ENCODE measurements at places on chromosomes 6 and 20. TPM values are rescaled to one million over a fixed set of nuclear protein-coding genes. Genes with fewer than 3 reads are reported as not detected.

- peaks cover 19% of the 10 kb centered on the region for H3K4me1 ChIP-seq
- H3K27me3 ChIP-seq, result no peaks in the 10 kb centered on the region
- no peak overlapping the region for H3K27ac ChIP-seq
- DNase-seq, result no peak
- H3K36me3 ChIP-seq, result no peaks in the 10 kb centered on the region
Observed at GRCh38 chr6:157535340-157536222, 154.6 kb downstream of the ZDHHC14 start.

DNA sequence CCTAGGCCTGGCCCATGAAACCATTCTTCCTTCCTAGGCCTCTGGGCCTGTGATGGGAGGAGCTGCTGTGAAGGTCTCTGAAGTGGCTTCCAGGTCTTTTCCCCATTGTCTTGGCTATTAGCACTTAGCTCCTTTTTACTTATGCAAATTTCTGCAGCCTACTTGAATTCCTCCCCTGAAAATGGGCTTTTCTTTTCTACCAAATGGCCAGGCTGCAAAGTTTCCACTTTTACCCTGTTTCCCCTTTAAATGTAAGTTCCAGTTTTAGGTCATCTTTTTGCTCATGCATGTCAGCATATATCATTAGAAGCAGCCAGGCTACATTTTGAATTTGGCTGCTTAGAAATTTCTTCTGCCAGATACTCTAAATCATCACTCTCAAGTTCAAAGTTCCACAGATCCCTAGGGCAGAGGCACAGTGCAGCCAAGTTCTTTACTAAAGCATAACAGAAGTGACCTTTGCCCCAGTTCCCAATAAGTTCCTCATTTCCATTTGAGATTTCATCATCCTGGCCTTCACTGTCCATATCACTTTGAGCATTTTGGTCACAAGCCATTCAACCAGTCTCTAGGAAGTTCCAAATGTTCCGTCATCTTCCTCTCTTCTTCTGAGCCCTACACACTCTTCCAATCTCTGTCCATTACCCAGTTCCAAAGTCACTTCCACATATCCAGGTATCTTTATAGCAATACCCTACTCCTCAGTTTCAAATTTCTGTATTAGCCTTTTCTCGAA lies 71.9 kb downstream of the TBC1D7 start:
- no peak overlapping the region for H3K27ac ChIP-seq
- H3K36me3 ChIP-seq, result peaks cover 7% of the 10 kb centered on the region
- H3K27me3 ChIP-seq, result no peaks in the 10 kb centered on the region
- H3K4me1 ChIP-seq, result 0 out of 2 replicates have a peak, but pooled peaks cover 2% of the 10 kb centered on the region
- no peak overlapping the region for H3K4me3 ChIP-seq
- no peak for DNase-seq

GRCh38 chr6:81844686-81845085 lies 92.2 kb upstream of the TENT5A start:
- no peaks in the 10 kb centered on the region for H3K27me3 ChIP-seq
- no peaks in the 10 kb centered on the region for H3K4me1 ChIP-seq
- DNase-seq, result no peak
- no peak overlapping the region for H3K4me3 ChIP-seq
- no peak overlapping the region for H3K27ac ChIP-seq

GRCh38 chr6:40962241-40962640 lies 76.8 kb downstream of the UNC5CL start:
- no peak for DNase-seq
- no peaks in the 10 kb centered on the region for H3K27me3 ChIP-seq
- no peaks in the 10 kb centered on the region for H3K36me3 ChIP-seq
- no peaks in the 10 kb centered on the region for H3K4me1 ChIP-seq
- no peak overlapping the region for H3K4me3 ChIP-seq
- H3K27ac ChIP-seq, result no peak overlapping the region

- H3K4me1 ChIP-seq, result no peaks in the 10 kb centered on the region
- H3K27ac ChIP-seq, result no peak overlapping the region
- H3K36me3 ChIP-seq, result no peaks in the 10 kb centered on the region
- peak; percentile 82 for DNase-seq
Observed at GRCh38 chr6:4155848-4156466, 20.6 kb upstream of the ECI2 start.

DNA sequence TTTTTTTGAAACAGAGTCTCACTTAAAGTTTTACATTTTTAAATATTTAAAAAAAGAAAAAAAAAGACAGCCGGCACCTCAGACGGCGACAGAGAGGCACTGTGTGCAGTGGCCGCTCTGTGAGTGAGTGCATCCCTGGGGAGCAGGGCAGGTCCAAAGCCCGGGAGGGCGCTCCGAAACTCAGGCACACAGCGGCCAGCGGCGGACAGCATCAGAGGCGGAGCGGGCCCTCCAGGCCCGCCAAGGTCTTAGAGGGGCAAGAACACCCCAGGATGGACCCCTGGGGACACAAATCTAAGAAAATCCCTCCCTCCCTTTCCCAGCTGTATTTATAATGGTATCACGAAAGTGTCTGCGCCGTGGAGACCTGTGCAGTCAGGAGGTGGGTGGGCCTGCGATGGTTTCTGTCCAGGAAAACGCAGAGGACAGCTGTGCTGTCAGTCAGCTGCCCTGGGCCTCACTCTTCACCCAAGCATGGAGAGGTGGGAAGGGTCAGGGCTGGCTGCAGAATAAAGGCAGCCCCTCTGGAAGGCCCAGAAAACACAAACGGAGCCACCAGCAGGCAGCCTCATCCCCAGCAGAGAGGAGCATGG lies 43.8 kb downstream of the TAF4 start:
- H3K4me3 ChIP-seq, result no peak overlapping the region
- no peaks in the 10 kb centered on the region for H3K27me3 ChIP-seq
- DNase-seq, result no peak
- H3K27ac ChIP-seq, result no peak overlapping the region

GRCh38 chr6:119742188-119742803 lies 392.7 kb upstream of the MAN1A1 start:
- DNase-seq, result peak; percentile 91
- H3K27ac ChIP-seq, result no peak overlapping the region
- no peaks in the 10 kb centered on the region for H3K27me3 ChIP-seq
- H3K36me3 ChIP-seq, result no peaks in the 10 kb centered on the region
- H3K4me1 ChIP-seq, result no peaks in the 10 kb centered on the region

DNA sequence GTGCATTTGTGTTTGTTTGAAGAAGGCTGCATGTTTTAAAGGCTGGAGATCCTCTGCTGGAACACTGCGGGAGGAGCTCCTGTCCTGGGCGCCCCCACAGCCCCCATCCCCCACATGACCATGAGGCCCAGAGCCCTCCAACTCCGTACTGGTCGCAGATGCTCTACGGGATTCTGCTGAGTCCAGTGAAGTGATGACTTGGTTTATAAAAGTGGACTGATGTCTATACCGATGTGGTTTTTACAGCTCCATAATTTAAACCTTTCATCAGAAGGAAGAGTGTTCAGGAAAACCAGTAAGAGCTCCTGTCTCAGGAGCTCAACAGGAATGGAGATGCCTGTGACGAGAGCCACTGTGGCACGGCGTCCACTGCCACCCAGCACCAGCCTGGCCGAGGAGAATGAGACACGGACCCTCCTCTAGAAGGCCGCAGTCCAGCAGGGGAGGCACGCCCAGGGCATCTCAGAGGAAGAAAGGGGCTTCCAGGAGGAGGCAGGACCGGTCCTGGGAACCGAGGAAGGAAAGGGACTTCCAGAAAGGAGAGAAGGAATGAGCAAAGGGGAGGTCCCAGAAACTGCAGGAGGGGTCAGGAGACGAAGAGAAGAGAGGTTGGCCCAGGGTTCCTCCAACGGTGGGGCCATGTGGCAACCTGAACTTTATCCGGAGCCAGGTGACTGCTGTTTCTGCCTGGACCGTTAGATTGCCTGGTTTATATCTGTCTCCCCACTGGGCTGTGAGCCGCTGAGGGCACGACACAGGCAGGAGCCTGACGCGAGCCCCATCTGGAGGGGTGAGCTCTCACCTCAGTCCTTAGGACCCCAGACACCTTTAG lies 26.9 kb downstream of the BFSP1 start:
- H3K36me3 ChIP-seq, result no peaks in the 10 kb centered on the region
- no peaks in the 10 kb centered on the region for H3K4me1 ChIP-seq
- no peak overlapping the region for H3K27ac ChIP-seq
- DNase-seq, result no peak
- no peak overlapping the region for H3K4me3 ChIP-seq

- no peaks in the 10 kb centered on the region for H3K36me3 ChIP-seq
- H3K4me1 ChIP-seq, result 0 out of 2 replicates have a peak, but pooled peaks cover 2% of the 10 kb centered on the region
- no peak overlapping the region for H3K4me3 ChIP-seq
- H3K27ac ChIP-seq, result no peak overlapping the region
Observed at GRCh38 chr6:150813993-150814359, 51.5 kb upstream of the MTHFD1L start.

- no peak for DNase-seq
- H3K27me3 ChIP-seq, result no peaks in the 10 kb centered on the region
- H3K36me3 ChIP-seq, result no peaks in the 10 kb centered on the region
Observed at GRCh38 chr20:49161428-49162152, 26.5 kb downstream of the STAU1 start.

GRCh38 chr20:63428906-63429575 lies 43.4 kb downstream of the KCNQ2 start:
- H3K4me3 ChIP-seq, result no peak overlapping the region
- peaks cover 5% of the 10 kb centered on the region for H3K4me1 ChIP-seq
- no peak for DNase-seq
- H3K36me3 ChIP-seq, result no peaks in the 10 kb centered on the region

DNA sequence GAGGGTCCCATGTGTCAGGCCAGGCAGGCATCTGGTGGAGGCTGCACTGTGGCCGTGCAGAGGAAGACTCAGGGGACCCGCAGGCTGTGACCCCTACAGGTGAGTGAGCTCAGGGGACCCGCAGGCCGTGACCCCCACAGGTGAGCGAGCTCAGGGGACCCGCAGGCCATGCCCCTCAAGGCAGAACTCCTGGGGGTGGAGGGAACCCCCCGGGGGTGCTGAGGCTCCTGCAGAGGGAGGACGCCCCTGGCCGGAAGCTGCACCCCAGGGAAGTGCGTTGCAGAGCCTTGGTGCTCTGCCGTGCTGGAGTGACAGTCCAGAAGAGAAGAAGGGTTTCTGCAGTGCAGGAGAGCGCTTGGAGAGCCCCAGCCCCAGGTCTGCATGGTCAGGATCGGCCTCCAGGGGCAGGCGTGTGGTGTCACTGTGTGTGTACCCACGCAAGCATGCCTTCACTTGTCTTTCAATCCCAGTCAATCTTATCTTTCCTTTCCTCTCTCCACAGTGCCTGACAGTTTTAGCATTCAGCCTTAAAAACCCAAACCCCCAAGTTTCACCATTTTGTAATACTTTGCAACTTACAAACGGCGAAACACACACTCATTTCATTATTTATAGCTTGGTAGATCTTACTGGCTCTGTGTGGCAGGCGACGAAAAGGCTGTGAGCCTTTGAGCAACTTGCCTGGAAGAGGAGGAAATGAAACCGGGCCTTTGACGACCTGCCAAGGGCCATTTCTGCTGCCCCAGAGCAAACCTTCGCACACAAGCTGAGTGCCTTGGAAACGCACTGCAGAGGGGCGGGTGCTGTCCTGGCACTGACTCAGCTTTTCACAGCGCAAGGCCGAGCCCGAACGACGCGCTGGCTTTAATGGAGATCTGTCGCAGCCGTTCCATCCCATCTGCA lies 101.4 kb upstream of the AGPAT4 start:
- no peaks in the 10 kb centered on the region for H3K27me3 ChIP-seq
- H3K36me3 ChIP-seq, result no peaks in the 10 kb centered on the region
- no peaks in the 10 kb centered on the region for H3K4me1 ChIP-seq
- H3K4me3 ChIP-seq, result no peak overlapping the region
- H3K27ac ChIP-seq, result no peak overlapping the region

GRCh38 chr20:51979226-51979625 lies 176.9 kb upstream of the SALL4 start:
- H3K4me1 ChIP-seq, result no peaks in the 10 kb centered on the region
- no peaks in the 10 kb centered on the region for H3K27me3 ChIP-seq
- DNase-seq, result no peak
- no peak overlapping the region for H3K4me3 ChIP-seq
- no peak overlapping the region for H3K27ac ChIP-seq
- H3K36me3 ChIP-seq, result no peaks in the 10 kb centered on the region

GRCh38 chr6:27897580-27898206 lies 14.5 kb downstream of the OR2B2 start:
- no peaks in the 10 kb centered on the region for H3K4me1 ChIP-seq
- H3K4me3 ChIP-seq, result no peak overlapping the region
- H3K27ac ChIP-seq, result no peak overlapping the region
- DNase-seq, result no peak

- peak; percentile 84 for DNase-seq
- peak overlapping the region; percentile 49 for H3K4me3 ChIP-seq
- H3K27me3 ChIP-seq, result peaks cover 4% of the 10 kb centered on the region
- no peak overlapping the region for H3K27ac ChIP-seq
- no peaks in the 10 kb centered on the region for H3K36me3 ChIP-seq
Observed at GRCh38 chr6:12748815-12749521, 32.4 kb downstream of the PHACTR1 start.

Gene SLC17A1
- polyA plus RNA-seq, result not detected

Gene EHMT2
- 187 TPM for polyA plus RNA-seq

Gene DYNLT2
- polyA plus RNA-seq, result 0.48 TPM

Gene TBX18
- 0.02 TPM for polyA plus RNA-seq
